GM18507 (cell line): ENCODE measurements at places on chromosomes 11 and 22.

DNA sequence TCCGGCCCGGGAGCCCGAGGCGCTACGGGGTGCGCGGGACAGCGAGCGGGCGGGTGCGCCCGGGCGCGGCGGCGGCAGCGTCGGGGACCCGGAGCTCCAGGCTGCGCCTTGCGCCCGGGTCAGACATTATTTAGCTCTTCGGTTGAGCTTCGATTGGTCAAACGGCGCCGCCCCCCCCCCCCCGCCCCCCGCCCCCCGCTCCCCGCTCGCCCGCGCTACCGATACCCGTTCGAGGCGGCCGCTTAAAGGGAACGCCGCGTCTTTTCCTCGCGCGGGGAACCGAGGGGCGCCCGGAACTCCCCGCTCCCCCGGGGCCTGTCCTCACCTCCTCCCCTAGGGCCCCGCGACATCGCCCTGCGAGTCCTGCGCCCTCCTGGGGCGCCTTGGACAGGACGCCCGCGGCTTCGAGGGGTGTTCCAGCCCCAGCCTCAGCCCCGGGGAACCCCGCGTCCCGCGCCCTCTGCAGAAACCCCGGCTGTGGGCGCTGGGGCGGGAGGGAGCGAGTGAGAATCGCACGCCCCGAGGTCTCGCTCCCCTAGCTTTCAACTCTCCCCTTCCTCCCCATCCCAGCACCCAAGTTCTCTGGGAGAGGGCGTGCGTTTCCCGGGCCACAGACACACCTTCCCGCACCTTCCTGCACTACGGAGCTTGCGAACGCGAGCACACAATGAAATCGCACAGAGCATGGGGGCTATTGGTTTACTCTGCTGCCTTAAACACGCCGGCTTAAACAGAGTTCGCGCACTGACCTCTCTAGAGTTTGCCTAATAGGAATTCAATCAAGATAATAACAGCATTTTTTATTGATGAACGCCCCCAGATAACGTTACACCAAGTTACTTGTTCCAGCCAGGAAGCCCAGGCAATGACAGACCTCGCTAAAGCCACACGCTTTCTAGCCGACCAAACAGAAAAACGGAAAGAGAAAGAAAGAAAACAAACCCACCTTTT is at the start of gene BDNF:
BDNF (minus strand) TSS at position 105 of the 951 bp plus-strand sequence. CDS start 41,891 bp downstream, outside the sequence.
- no peak for DNase-seq

- DNase-seq, result no peak
These were observed 33.1 kb downstream of the SLC5A1 start for GRCh38 chr22:32075997-32076760.

GRCh38 chr11:86418917-86419316 is 44.2 kb downstream of the CCDC81 start:
- no peak for DNase-seq

GRCh38 chr11:107682171-107682570 is 29.7 kb downstream of the SLN start:
- no peak for DNase-seq

DNA sequence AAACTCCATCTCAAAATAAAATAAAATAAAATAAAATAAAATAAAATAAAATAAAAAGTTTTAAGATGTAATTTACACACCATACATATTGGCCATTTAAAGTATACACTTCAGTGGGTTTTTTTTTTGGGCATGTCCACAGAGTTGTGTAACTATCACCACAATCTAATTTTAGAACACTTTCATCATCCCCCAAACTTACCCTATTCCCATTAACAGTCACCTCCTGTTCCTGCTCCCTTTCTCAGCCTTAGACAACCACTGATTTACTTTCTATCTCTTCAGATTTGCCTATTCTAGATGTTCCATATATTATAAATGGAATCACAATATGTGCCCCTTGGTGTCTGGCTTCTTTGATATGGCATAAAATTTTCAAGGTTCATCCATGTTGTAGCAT is 4.6 kb upstream of the ACER3 start:
- DNase-seq, result no peak

DNA sequence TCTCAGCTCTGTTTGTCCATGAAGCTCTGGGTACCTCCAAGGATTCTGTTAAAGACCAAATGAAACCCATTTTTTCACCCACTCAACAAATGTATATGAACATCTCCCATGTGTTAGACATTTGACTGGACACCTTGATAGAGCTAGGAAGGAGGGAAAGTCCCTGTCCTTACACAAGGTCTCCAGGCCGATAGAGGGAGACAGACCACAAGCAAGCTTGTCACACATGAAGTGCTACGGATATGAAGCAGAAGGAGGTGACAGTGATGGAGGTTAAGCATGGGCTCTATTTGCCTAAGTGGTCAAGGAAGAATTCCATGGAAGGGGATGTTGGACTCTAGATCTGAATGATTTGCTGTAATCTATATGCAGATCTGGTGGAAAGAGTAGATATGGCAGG is 138.5 kb downstream of the MYO18B start:
- no peak for DNase-seq

DNA sequence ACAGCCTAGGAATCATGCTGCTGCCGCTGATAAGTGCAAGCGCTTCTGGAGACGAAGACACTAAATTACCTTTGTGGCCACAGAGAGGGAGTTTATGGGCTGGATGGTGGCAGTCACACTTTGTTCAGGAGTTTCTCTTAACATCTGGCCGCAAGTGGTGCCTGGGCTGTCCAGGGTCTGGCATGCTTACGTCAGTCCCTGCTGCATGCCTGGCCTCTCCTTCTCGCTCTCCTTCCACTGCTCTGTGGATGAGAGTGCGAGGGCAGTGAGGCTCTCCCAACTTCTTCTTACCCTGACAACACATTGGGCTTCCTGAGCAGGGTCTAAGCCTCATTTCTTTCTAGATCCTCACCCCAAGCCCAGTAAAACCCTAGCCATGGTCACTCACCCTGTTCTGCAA is 160.7 kb upstream of the SEZ6L start:
- no peak for DNase-seq

- no peak for DNase-seq
These were observed 26.2 kb downstream of the PISD start for GRCh38 chr22:31635638-31636306.

DNA sequence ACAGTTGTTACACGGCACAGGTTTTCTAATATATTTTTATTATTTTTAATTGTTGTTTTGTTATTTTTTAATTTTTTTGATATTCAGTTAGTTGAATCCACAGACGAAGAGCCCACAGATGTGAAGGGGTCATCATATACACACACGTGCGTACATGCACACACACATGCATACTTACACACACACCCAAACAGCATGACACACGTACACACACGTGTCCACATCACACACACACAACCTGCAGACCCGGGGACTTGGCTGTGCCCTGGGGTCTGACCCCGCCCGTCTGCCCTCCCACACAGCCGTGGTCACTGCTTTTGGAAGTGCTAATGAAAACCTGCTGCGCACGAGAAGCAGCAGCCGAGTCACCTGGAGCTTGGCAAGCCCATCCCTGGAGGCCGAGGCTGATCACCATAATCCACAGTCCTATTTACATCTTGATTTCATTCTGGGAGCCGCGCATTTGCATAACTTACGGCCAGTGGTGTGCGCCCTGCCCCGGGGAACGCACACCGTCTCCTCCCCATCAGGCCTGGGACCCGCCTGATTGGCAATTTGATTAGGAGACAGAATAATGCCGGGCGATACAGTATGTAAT is 110.3 kb downstream of the BRD1 start:
- no peak for DNase-seq

GRCh38 chr22:18154821-18155390 is 4.9 kb downstream of the USP18 start:
- no peak for DNase-seq

DNA sequence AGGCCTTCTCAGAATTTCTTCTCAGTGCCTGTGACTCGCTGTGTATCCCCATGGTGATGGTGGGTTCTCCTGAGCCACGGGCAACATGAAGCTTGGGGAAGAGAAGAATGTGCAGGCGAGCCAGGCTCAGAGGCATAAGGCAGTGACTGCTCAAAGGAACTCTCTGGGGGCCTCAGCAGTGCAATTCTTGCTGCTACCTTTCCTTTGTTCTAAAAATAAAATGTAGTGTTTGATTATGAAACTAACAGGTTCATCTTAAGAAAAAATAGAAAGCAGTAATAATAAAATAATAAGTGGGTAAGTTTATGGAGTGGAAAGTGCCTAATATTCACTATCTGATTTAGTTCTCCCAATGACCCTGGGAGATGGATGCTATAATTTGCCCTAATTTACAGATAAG is 46.7 kb downstream of the MEI1 start:
- DNase-seq, result no peak

GRCh38 chr11:36280531-36280930 is 8.7 kb downstream of the COMMD9 start:
- DNase-seq, result no peak

GRCh38 chr22:37982151-37982785 is 2.1 kb downstream of the SOX10 start:
- DNase-seq, result no peak

DNA sequence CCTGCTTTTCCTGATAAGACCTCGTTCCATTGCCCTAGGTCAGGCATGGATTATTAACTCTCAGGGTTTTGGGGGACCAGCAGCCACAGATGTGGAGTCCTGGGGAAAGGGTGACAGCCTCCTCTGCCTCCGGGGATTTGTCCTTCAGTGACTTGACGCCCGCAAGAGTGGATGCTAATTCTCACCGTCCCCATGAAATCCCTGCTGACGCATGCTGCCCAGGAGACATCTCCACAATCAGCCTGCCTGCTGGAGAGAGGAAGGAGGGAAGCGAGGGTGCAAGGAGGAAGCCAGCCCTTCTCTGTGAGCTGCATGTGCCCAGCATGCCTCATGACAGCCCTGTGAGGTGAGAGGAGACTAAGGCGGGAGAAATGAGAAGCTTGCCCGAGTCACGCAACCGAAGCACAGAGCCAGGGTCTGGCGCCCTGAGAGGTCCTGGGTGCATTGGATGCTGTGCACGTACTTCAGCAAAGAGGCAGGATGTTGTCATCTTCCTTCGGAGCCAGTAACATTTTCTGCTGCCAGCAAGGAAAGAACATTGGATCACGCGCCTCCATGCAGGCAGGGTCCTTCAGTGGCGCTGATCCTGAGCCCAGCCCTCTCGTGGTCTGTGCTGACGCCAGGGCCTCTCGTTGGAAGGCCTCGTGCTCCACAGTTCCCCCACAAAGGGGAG is 27.3 kb upstream of the KRTAP5-6 start:
- no peak for DNase-seq

- no peak for DNase-seq
These were observed 116.6 kb downstream of the TBC1D22A start for GRCh38 chr22:46879083-46879482.

DNA sequence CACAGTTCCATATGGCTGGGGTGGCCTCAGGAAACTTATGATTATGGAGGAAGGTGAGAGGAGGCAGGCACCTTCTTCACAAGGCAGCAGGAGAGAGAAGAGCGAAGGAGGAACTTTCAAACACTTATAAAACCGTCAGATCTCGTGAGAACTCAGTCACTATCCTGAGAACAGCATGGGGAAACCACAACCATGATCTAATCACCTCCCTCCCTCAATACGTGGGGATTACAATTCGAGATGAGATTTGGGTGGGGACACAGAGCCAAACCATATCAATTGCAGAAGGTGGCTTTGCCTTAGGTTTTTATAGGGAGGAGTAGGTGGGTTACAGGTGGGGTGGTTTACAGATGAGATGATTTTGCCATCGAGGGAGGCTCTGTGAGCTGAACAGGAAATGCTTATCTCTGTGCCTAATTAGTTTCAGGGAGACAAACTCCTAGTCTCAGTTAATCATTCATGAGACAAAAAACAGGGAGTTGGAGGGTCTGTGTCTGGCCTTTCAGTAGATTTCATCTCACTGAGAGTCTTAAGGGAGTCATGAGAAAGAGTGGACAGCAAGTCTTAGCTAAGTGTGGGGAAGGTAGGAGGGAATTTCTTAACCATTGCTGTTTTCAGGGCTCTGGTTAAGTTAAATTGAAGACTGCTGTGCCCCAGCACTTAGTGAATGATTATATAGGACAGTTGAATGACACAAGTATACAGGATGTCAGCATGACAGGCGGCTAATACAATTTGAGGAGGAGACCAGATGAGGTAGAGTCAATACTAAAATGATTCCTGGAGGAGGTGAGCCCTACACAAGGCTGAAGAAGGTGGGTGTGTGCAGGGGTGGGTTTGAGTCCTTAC is 47.7 kb downstream of the CWC15 start:
- no peak for DNase-seq

DNA sequence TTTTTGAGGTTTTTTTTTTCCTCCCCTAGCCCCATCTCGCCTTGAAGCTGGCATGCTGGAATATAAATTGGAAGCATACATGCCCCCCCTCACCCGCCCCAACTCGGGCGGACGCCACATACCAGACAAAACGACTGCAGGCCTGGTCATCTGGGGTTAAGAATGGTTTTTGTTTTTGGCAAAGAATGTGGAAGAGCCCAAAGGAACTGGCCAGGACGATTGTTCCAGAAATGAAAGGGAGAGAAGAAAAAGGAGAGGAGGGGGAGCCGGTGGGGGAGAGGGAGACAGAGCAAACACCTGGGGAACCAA is 25.0 kb downstream of the MN1 start:
- no peak for DNase-seq

- no peak for DNase-seq
These were observed 1.1 kb downstream of the IGF2 start for GRCh38 chr11:2138068-2138430.

GRCh38 chr11:76803811-76804600 is 20.9 kb downstream of the TSKU start:
- no peak for DNase-seq

DNA sequence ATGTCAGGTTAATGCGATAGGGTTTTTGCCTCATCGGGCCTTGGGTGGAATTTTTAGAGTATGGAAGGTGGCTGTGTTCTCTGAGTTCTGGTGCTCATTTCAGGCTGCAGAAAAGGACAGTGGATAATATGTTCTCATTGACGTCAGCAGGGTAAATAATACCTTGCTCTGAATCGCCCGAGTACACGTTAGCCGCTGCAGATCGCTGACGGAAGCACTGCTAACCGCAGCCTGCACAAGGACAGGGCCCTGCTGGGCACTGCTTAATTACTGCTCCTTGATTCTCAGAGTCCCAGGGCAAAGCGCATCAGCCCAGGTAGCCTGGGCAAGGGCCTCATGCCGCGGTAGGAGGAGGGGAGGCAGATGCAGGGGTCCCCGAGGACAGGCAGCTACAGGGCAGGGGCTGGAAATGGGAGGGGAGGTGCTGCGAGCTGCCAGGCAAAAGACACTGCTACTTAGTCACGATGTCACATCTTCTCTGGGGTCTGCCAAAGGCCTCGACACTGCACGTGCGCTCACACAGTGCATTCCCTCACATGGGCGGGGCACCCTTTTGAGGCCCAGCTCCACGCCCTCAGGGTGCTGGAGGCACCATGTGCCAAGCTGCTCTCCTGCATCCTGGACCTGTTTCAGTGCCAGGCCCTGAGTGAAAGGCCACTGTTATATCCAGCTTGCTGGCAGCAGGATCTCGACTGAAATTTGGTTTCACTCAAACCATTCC is 35.2 kb downstream of the PPP2R1B start:
- no peak for DNase-seq

GRCh38 chr22:40010746-40011145 is 16.0 kb downstream of the FAM83F start:
- DNase-seq, result no peak
